ENCODE measurements at places on chromosomes 2 and 18. TPM values are rescaled to one million over a fixed set of nuclear protein-coding genes. Genes with fewer than 3 reads are reported as not detected.

The IL1R1 gene
- total RNA-seq, result 7.2 TPM

GRCh38 chr18:45588376-45589355 lies 26.6 kb upstream of the SLC14A2 start:
- DNase-seq, result no peak

DNA sequence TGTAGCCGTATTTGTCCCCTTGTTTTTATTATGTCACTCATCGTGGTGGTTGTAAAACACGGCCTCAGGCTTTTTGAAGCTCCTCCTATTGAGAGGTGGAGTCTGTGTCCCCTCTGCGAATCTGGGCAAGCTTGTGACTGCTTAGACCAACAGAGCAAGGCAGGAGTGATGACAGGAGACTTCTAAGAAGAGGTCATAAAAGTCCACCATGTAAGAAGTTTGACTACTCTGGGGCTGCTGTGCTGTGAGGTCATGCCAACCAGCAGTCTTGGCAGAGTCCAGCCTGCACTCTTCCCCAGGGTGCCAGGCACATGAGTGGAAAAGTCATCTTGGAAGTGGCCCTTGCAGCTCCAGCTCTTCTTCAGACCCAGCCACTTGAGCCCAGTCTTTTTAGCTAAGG lies 83.8 kb upstream of the SPTBN1 start:
- no peak for DNase-seq

DNA sequence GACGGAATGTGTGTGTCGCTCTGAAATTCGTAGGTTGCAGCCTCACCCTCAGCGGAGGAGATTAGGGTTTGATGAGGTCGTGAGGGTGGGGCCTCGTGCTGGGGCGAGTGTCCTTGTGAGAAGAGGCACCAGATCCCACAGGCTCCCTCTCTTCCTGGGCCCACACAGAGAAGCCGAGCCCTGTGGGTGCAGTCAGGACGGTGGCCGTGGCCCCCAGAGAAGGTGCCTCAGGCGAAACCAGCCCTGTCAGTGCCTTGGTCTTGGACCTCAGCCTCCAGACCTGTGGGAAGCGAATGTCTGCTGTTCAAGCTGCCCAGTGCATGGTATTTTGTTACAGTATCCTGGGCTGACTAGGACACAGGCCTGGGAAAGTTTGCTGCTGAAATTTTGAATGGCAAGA lies 108.0 kb upstream of the ALKAL2 start:
- DNase-seq, result no peak
